ENCODE measurements at places on chromosomes 1 and 21.

GRCh38 chr21:19810779-19811178 lies 1187.4 kb upstream of the NCAM2 start:
- no peak for DNase-seq

- no peak for DNase-seq
Measured at GRCh38 chr21:14275702-14276205, 59.8 kb downstream of the RBM11 start.

GRCh38 chr1:11051781-11052511 lies 4.9 kb upstream of the MASP2 start:
- DNase-seq: no peak

- no peak for DNase-seq
Measured at GRCh38 chr1:185069202-185069772, 23.9 kb downstream of the RNF2 start.

- DNase-seq: no peak
Measured at GRCh38 chr1:14600405-14601112, 2.1 kb downstream of the KAZN start.

DNA sequence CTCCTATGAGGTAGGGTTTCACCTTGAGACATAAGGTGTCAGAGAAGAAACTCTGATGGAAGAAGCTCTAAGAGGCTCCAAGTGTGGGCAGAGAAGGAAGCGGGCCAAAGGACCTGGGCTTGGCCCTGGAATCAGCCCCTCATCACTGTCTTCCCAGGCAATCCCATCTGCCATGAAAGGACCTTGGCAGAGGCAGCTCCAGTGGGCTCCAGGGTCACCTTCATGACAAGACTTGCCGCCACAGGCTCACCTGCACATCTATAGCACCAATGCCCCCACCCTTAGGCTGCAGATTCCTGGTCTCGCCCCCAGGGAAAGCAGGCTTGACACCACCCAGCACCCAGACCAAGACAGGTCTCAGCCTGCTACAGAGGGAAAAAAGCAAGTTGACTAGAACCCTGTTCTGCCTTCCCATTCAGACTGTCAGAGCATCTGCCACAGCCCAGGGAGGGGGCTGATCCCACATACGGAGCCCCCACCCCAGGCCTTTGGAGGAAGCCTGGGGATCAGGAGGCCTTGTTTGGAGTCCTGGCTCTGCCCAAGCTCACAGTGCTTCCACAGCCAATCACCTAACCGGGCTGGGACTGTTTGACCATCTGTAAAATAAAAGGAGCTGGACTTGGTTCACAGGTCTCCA lies 490 bp upstream of the FAM110D start:
- DNase-seq: no peak

DNA sequence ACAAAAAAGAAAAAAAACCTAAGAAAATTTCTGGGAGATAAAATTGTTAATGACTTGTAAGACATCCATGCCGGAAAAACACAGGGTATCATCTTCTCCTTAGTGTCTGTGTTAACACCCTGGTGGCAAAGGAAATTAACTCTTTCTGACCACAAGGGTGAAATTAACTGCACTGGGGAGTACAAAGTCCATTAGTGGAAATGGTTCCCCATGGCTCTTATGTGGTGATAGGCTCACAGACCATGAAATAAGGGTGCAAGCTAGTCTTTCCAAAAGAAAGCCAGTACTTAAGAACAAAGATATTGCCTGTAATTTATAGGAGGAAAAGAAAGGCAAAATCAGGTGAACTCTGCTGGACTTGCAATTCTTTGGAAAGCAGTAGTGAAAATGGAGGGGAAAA lies 185.4 kb downstream of the LRRIQ3 start:
- DNase-seq: no peak

DNA sequence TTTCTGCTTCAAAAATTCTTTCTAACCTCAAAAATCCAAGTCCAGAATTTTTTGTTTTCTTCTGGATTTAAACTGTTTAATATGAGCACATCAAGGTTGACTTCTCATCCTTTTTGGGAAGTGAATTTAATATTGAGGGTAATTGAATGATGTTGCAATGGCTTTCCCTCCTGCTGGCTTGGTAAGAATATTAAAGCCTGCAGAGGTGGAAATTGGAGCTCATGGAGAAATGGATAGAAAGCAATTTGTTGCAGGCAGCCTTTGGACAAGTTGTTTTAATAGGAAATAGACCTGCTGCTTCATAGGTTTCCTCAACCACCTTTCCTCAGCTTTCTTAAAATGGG lies 124.7 kb downstream of the SYT2 start:
- DNase-seq: no peak

- DNase-seq: peak; percentile 51
Measured at GRCh38 chr1:161139766-161140165, 7.3 kb upstream of the DEDD start.

DNA sequence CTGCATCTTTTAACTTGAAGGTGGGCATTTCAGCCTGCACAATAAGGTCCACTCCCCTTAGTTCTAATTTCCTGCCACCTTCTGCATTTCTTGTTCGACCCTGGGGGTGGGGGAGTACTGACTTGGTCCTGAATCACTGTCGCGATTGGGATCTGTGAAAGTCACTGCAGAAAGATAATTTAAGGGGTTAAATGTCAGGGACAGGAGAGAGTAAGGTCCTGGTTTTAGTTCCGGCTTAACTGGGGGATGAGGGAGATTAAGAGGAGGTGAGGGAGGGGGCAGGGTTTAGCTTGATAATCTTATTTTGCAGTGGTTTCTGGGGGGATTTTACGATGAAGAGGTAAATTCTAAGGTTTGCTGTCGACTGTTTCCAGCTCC lies 128.1 kb downstream of the MRPS6 start:
- DNase-seq: no peak

- DNase-seq: no peak
Measured at GRCh38 chr1:38475624-38476005, 384.0 kb downstream of the RRAGC start.

DNA sequence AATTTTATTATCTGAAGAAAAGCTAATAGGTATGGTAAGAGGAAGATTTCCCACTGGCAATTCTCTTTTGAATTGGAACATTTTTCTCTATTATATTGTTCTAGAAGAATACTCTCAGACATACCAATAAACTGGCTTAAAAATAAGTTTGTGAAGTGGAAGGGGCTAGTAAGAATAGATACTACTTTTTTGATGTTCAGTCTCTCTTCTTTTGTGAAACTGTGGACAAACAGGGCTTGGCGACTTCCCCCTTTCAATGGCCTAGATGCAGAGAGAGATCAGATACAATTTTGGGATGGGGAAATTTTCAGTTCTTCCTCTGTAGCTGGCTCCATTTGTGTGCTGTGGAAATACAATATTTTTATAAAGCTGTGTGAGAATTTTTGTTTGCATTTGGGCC lies 2.5 kb downstream of the PBX1 start:
- no peak for DNase-seq

DNA sequence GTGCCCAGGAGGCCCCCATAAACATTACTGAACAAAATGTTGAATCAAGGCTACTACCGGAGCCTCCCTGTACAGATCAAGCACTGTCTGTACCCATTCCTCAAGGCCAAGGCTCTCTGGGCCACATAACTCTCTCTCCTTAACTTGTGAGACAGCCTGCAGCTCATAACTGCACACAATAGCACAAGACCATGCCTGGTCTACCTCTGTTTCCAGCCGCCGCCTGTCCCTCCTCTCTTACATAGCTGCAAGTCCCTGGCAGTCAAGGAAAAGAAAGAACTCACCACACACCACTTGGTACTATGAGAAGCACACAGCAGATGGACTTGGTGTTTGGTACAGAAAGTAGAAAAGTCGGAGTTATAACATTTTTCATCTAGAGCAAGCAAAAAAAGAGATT lies 91.1 kb downstream of the SSBP3 start:
- no peak for DNase-seq

- DNase-seq: peak; percentile 42
Measured at GRCh38 chr1:172002725-172003345, 161.5 kb downstream of the DNM3 start.

DNA sequence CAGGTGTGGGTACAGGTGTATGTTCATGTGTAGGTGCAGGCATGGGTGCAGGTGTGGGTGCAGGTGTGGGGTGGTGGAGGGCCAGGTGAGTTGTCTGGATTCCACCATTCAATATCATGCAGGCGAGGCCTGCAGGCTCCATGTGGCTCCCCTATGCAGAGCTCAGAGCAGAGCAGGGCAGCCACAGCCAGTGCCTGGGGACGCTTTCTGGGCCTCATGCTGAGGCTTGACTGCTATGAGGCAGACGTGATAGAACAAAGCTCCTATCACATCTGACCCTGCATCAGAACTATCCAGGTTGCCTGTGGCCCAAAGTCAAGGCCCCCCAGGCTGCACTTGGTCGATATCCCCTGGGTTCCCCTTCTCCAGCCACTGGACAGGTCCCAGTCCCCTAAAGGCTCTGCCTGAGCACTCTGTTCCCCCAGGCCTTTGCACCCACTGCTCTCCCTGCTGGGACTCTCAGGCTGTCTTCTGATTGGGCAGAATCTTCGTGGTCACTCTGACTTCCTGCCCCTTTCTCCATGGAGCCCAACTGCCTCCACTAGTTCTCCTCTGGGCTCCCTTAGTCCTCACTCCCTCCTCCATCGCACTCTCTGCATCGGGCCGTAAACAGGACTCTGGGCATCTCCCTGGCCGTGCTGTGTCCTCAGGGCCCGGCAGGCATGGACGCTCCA lies 78.6 kb upstream of the ACTL8 start:
- no peak for DNase-seq

- no peak for DNase-seq
Measured at GRCh38 chr1:162878000-162878596, 17.1 kb upstream of the CCDC190 start.

- no peak for DNase-seq
Measured at GRCh38 chr1:23979387-23979880, 693 bp downstream of the SRSF10 start.

DNA sequence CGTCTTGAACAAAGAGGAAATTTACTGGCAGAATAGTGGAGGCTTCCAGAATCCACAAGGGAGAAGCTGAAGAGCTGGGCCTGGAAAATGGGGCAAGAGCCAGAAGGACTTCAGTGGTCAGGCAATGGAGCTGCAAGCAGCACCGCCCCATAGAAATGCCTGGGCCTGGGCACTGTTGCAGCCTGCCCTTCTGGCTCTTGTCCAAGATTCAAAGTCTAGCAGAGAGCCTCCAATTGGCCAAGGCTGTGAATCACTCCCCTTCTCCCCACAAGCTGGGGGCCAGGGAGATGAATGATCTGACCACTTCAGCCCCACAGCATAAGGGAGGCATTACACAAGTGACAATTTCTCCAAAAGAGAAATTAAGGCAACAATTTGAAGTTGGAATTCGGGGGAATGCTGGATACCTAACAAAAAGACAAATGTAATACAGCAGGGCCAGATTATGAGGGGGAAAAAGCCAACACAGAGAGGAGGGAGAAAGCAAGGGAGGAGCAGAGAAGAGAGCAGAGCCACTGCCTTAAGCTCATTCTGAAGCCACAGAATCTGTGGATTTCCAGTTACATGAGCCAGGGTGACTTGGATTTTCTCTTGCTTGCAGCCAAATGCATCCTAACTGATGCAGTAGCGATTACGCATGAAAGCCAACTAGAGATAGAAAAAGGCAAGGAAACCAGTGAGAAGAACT lies 80.3 kb downstream of the LRIG2 start:
- no peak for DNase-seq

- DNase-seq: no peak
Measured at GRCh38 chr1:24963943-24964693, 34.0 kb upstream of the RUNX3 start.

DNA sequence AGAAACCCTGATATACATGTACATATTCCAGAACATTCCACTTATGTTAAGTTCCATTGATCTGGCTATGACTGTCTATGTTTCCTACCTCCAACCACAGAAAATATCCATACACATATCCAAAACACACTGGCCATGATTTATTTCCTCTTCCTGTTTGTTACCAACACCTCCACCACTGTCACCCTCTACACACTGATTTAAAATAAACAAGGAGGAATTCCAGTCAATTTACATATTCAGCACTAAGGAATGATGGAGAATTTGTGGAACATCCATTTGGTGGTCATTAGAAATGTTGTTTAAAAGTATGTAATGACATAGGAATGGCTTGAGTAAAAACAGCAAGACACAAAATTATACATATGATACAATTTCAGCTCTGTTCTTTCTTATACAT lies 5.5 kb upstream of the STX6 start:
- DNase-seq: no peak

DNA sequence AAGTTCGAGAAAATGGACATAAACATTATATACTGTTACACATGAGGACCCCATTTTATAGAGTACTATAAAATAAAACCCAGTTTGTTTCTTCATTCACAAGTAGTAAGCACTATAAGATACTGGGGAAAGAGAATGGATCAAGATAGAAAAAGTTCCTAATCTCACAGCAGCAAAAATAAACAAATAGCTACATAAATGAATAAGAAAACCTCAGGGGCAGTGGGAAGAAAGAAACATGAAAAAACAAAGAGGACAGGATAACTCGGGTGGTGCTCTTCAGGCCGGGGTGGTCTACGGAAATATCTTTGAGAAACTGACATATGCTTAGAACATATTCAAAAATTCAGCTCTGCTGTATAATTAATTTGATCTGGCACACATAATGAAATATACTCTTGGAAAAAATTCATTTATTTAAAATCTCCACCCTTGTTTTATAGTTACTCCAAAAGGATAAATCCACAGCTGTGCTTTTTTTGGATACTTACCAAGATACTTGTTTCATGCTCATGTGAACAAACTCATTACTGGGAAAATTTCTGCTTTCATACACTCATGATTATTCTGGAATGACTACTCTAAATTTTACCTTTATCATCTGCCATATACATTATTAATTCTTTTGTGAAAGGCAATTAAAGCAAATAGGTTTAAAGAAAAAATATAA lies 20.0 kb downstream of the CEP170 start:
- DNase-seq: no peak

- no peak for DNase-seq
Measured at GRCh38 chr1:115198938-115199337, 109.6 kb upstream of the TSPAN2 start.

GRCh38 chr1:28508435-28508754 lies 2.6 kb downstream of the RCC1 start:
- DNase-seq: no peak

- no peak for DNase-seq
Measured at GRCh38 chr1:56286506-56286905, 292.9 kb downstream of the PLPP3 start.

- DNase-seq: no peak
Measured at GRCh38 chr1:33350611-33351280, 29.8 kb upstream of the A3GALT2 start.
